ENCODE measurements at places on chromosomes 13 and 19.

DNA sequence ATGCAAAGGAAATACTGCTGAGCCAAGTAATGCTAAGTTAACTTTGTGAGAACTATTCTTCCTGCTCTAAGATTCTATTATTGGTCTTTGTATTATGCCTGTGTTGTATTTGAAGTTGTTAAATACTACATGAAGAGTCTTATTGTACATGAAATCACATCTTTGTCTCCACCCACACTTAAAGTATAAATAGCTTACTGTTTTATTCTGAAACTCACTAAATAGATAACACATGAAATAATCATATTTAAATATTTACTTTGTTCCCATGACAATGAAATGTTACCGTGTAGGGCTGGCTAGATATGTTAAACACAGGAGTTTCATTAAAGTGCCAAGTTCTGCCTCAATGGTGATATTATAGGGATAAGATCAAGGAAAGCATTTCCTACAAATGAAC lies 562.1 kb upstream of the ATXN8OS start:
- DNase-seq = no peak

DNA sequence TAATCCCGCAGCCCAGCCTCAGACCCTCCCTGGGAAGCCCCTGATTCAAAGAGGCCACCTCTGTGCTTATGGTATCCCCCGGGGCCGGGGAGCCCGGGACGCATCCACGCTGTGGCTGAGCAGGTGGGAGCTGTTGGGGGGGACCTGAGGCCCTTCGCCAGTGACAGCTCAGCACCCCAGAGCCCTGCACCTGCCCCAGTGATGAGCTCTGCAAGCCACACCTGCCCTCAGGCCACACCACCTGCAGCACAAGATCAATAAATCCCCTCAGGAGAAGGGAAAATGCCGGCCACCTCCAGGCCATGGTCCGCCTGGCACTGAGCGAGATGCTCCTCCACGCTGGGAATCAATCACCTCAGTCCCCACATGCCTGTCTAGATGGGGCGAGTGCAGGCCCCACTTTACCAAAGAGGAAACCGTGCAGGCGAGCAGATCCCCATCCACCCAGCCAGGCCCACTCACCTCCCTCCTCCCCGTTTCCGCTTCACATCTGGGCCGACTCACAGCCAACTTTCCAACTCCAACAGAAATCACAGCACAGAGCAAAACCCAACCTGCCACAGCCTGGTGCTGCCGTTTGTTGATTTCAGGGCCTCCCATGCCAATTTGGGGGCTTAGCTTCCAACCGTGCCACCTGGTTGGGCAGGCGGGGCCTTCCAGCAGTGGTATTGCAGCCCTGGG lies 12.8 kb downstream of the MOB3A start:
- DNase-seq = no peak

GRCh38 chr13:29369060-29369743 lies 226.3 kb downstream of the SLC7A1 start:
- no peak for DNase-seq

DNA sequence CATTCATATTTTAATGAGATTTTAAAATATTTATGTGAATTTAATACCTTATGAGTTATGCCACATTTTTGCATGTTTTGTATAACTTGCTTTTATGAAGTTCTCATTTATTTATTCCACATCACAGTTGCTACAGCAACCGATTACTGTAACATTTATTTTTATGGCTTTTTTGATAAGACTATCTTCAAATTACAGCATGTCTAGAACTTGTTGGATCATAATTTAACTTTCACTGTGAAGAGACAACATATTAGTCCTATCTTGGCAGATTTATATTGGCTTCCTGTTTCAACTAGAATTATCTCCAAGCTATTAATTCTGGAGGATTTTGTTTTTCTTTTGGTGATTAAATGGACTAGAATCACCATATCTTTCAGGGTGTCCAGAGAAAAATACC lies 793.7 kb upstream of the SLITRK5 start:
- DNase-seq = no peak

DNA sequence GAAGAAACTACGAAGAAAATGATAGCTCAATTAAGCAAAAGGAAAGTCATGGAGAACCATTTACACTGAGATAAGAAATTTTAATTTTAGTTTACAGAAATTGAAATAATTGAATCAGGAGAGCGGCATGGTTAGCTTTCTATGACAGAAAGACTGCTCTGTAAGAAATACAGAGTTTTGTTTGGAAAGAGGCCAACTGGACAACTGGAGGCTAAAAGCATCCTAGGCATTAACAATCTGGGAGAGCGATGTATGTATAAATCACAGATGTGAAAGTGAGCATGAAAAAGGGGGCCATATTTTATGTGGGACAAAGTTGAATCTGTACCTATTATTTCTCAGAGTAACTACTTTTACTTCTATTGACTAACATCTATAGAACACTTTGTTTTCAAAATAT lies 1608.8 kb upstream of the PCDH20 start:
- DNase-seq = no peak

GRCh38 chr13:88376760-88377388 lies 705.7 kb downstream of the SLITRK5 start:
- no peak for DNase-seq

GRCh38 chr13:107669391-107669993 lies 545.8 kb downstream of the LIG4 start:
- DNase-seq = no peak

GRCh38 chr19:16261584-16262368 lies 62.9 kb upstream of the KLF2 start:
- DNase-seq = no peak

- no peak for DNase-seq
These were observed 27.7 kb upstream of the ARGLU1 start for GRCh38 chr13:106595625-106596024.
